HS-5 (cell line): ENCODE measurements at places on chromosomes 12 and 14.

GRCh38 chr14:89912667-89913211 lies 41.8 kb downstream of the EFCAB11 start:
- peak; percentile 79 for DNase-seq

- no peak for DNase-seq
Measured at GRCh38 chr12:50013361-50014147, 11.7 kb downstream of the RACGAP1 start.

DNA sequence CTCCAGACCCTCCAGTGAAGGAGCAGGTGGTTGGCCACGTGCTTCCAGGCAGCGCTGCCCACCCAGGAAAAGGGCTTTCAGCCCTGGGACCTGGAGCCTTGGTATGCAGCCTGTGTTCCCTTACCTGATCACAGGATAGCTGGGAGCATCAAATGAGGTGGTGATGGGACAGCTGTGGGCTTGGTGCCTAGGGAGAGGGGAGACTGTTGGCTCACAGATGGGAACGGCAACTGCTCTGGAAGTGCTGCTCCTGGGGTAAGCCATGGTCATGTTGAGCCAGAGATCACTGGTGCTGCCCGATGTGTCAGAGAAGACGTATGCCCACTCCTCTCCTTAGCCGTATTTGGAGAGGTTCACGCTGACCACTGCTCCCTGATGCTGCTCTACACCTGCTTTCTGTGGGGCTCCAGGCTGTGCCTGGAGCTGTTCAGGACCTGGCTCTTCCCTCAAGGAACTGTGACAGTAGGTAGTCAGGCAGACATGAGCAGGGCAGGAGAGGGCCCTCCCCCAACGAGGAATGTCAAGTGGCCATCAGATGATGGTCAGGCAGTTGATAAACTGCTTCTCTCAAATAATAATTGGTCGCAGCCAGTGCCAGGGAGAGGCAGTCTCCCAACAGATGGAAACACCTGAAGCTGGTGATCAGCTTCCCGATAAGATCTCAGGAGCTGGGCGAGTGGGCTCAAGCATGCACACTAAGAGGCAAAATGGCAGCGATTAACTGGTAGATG lies 2.8 kb upstream of the CYP46A1 start:
- no peak for DNase-seq

- DNase-seq, result no peak
Measured at GRCh38 chr12:93061473-93062419, 132.7 kb upstream of the EEA1 start.

GRCh38 chr12:124557518-124558223 lies 9.7 kb downstream of the NCOR2 start:
- no peak for DNase-seq

DNA sequence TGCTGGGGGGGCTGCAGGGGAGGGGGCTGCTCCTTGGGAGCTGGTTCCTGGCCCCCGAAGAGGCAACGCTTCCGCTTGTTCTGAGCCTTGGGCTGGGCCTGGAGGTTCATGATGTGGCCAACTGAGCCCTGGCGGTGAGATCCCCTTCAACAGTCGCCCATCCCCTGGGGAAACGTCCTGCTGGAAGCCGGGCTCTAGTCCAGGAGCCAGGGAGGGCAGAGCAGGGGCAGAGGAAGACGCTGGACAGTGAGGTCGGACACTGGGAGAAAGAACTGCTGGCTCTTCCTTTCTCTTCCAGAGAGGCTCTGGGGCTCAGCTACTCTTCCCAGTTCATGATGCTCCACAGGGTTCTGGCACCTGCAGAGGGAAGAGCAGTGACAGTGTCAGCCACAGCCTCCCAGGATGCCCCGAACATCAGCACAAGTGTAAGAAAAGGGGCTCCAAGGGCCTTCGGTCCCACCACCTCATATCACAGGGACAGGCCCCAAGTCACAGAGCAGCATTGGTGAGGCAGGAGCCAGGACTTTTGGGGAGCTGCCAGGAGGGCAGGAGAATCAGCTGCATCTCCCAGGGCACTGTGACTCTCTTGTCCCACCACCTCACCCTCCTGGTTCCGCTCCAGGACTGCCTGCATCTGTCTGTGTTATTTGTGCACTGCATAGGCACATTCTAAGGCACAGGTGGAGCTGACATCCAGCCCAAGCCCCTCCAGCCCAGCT lies 25.9 kb upstream of the PNMA1 start:
- DNase-seq, result no peak

GRCh38 chr14:100201701-100202100 lies 37.2 kb upstream of the YY1 start:
- DNase-seq, result no peak
